ENCODE measurements at places on chromosomes 7 and 10. TPM values are rescaled to one million over a fixed set of nuclear protein-coding genes. Genes with fewer than 3 reads are reported as not detected.

The EPHA1 gene
- 3.4 TPM for total RNA-seq

The KLF14 gene
- total RNA-seq = not detected

The CD36 gene
- not detected for total RNA-seq

- no peaks in the 10 kb centered on the region for H3K36me3 ChIP-seq
- no peaks in the 10 kb centered on the region for H3K27me3 ChIP-seq
- no peak overlapping the region for H3K4me3 ChIP-seq
- H3K27ac ChIP-seq = no peak overlapping the region
- no peaks in the 10 kb centered on the region for H3K4me1 ChIP-seq
These were observed 152.2 kb upstream of the TCF7L2 start for GRCh38 chr10:112797855-112798254.

The VAX1 gene
- not detected for total RNA-seq

- H3K27me3 ChIP-seq = peaks cover 18% of the 10 kb centered on the region
- H3K27ac ChIP-seq = no peak overlapping the region
- H3K4me1 ChIP-seq = no peaks in the 10 kb centered on the region
- H3K36me3 ChIP-seq = no peaks in the 10 kb centered on the region
These were observed 50.8 kb upstream of the ABLIM1 start for GRCh38 chr10:114708717-114709335.

- H3K27ac ChIP-seq = no peak overlapping the region
- no peak for DNase-seq
- H3K4me3 ChIP-seq = no peak overlapping the region
- no peaks in the 10 kb centered on the region for H3K4me1 ChIP-seq
- H3K27me3 ChIP-seq = peaks cover 10% of the 10 kb centered on the region
These were observed 140.4 kb downstream of the DOCK4 start for GRCh38 chr7:112065758-112066157.

GRCh38 chr7:98251231-98251600 is 816 bp downstream of the TECPR1 start:
- H3K4me3 ChIP-seq = peak overlapping the region; percentile 96
- H3K36me3 ChIP-seq = peaks cover 20% of the 10 kb centered on the region
- peak overlapping the region; percentile 95 for H3K27ac ChIP-seq
- DNase-seq = no peak
- no peaks in the 10 kb centered on the region for H3K27me3 ChIP-seq

DNA sequence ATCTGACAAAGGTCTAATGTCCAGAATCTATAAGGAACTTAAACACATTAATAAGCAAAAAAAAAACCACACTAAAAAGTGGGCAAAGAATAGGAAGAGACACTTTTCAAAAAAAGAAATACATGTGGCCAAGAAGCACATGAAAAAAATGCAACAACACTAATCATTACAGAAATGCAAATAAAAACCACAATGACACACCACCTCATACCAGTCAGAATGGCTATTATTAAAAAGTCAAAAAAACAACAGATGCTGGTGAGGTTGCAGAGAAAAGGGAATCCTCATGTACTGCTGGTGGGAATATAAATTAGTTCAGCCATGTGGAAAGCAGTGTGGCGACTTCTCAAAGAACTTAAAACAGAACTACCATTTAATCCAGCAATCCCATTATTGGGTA is 119.0 kb downstream of the LMBR1 start:
- no peak overlapping the region for H3K4me3 ChIP-seq
- no peak overlapping the region for H3K27ac ChIP-seq
- peaks cover 31% of the 10 kb centered on the region for H3K36me3 ChIP-seq

- no peaks in the 10 kb centered on the region for H3K36me3 ChIP-seq
- no peaks in the 10 kb centered on the region for H3K27me3 ChIP-seq
- H3K4me3 ChIP-seq = no peak overlapping the region
These were observed 239.7 kb downstream of the DNAJB9 start for GRCh38 chr7:108809356-108809755.

All from activated naive CD8-positive, alpha-beta T cell treated with anti-CD3 and anti-CD28 coated beads for 36 hours (primary cell).